ENCODE measurements at places on chromosomes 4 and X. TPM values are rescaled to one million over a fixed set of nuclear protein-coding genes. Genes with fewer than 3 reads are reported as not detected.

WDR44 gene
- total RNA-seq, result 12.7 TPM

SLIT2 gene
- total RNA-seq, result 9.2 TPM

ZMAT1 gene
- 20.6 TPM for total RNA-seq

ARSJ gene
- 3.9 TPM for total RNA-seq

DCHS2 gene
- total RNA-seq, result 5.7 TPM

CT45A5 gene
- not detected for total RNA-seq

ATP2B3 gene
- not detected for total RNA-seq

TXK gene
- total RNA-seq, result 1.3 TPM

UCHL1 gene
- 54.4 TPM for total RNA-seq

TCEAL2 gene
- 34.6 TPM for total RNA-seq

Data from ovary (tissue), 10 donors.